ENCODE measurements at places on chromosomes 1 and 21. TPM values are rescaled to one million over a fixed set of nuclear protein-coding genes. Genes with fewer than 3 reads are reported as not detected.

DNA sequence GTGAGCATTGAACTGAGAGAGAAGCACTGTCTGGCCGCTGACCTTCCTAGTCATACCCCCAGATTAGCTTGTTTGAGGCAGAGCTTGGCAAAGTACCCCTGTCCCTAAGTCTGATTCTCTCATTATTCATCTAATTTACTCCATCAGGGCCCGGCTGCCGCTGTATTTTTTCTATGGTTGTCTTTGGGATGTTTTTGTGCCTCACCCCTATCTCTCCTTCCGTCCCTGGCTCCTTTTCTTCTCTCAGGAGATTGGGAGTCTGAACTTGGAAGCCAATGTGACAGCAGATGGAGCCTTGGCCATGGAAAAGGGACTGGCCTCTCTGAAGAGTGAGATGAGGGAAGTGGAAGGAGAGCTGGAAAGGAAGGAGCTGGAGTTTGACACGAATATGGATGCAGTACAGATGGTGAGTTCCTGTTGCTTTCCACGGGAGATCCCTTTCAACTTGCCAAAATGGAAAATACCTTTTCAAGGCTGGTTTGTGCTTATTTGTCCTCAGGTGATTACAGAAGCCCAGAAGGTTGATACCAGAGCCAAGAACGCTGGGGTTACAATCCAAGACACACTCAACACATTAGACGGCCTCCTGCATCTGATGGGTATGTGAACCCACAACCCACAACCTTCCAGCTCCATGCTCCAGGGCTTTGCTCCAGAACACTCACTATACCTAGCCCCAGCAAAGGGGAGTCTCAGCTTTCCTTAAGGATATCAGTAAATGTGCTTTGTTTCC, 53.9 kb downstream of the LAMC2 start:
- DNase-seq: no peak

DNA sequence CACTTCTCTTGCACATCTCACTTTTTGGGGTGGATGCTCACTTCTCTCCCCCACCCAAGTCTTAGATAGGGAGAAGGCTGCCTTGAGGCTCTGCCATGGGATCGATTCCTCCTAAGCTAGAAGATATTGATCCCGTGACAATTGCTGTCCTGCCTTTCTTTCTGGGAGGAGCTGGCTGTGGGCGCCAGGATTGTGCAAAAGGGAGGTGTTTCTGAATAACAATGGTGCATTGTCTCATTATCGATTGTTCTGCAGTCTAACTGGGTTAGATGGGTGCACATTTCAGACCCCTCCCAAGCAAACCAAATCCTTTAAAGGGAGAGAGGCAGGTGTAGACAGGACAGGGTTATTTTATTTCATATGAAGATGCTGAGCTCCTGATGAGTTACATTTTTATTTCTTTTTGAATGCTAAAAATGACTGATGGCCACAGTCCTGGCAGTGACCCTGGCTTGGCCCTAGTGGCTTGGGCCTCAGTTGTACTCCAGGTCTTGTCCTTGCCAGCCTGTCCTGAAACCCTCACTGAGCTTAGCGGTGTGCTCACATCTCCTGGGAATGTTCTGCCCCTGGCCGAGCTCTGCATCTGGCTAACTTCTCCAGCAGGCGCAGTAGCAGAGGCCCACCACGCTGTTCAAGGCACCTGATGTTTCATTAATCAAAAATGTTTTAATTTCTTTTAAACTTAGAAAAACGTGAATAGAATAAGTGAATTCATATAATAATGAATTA, 99.0 kb upstream of the KAZN start:
- DNase-seq: no peak

Gene TMEM269
- total RNA-seq: not detected

Gene GSTM1
- total RNA-seq: not detected

Gene CATSPERE
- 0.18 TPM for total RNA-seq

Data from IMR-90 (cell line).